Calu3 (cell line): ENCODE measurements at places on chromosomes 13 and 19. TPM values are rescaled to one million over a fixed set of nuclear protein-coding genes. Genes with fewer than 3 reads are reported as not detected.

GRCh38 chr13:30135868-30136267, 171.5 kb downstream of the KATNAL1 start:
- no peak for DNase-seq

DNA sequence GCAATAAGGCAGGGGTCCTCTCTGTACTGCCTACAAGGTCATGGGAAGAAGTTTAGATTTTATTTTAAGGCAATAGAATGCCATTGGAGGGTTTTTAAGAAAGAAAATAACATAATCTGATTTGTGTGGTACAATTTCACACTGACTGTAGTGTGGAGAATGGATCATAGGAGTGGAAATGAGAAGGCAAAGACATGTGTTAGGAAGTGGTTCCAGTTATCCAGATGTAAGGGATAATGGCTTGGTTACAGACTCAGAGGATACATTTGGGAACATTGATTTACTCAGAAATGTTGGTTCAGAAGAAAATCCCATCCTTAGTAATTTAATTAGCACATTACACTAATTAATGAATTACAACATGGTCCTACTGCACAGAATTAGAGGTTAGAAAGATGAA, 788.2 kb downstream of the SLITRK5 start:
- DNase-seq: no peak

GRCh38 chr13:98752467-98753290, at the start of gene SLC15A1:
SLC15A1 (minus strand) TSS chr13:98752672; CDS start chr13:98752598, 74 bp downstream.
- DNase-seq: peak; percentile 20

- DNase-seq: peak; percentile 32
These were observed 18.2 kb downstream of the IL17D start for GRCh38 chr13:20721454-20722357.

DNA sequence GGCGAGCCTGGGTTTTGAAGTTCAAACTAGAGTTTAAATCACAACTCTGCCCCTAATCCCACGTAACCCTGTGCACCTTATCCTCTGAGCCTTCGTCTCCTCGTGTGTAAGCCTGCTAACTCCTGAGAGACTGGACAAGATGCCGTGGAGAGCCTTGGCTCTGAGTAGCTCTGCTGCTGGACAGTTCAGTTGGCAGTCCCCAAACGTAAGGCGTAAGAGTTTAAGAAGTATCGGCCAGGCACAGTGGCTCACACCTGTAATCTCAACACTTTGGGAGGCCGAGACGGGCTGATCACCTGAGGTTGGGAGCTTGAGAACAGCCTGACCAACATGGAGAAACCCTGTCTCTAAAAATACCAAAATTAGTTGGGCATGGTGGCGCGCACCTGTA, 4.7 kb upstream of the CD79A start:
- DNase-seq: no peak

DNA sequence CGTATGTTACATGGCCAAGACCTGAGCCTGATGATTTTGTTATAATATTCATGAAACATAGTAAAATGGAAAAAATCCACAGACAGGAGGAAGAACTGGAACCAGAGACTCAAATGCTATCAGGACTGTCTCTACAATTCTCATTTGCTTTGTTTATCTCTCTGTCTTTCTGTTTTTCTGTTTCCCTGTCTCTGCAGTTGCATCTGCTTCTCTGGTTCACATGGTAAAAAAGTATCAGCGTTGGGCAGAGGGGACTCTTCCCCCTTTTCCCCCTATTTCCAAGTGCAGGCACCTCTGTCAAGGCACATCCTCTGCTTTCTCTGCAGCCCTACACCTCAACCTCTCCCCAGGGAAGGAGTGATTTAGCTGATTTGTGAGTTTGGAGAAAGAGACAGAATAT, 41.2 kb upstream of the VWA8 start:
- DNase-seq: no peak

DNA sequence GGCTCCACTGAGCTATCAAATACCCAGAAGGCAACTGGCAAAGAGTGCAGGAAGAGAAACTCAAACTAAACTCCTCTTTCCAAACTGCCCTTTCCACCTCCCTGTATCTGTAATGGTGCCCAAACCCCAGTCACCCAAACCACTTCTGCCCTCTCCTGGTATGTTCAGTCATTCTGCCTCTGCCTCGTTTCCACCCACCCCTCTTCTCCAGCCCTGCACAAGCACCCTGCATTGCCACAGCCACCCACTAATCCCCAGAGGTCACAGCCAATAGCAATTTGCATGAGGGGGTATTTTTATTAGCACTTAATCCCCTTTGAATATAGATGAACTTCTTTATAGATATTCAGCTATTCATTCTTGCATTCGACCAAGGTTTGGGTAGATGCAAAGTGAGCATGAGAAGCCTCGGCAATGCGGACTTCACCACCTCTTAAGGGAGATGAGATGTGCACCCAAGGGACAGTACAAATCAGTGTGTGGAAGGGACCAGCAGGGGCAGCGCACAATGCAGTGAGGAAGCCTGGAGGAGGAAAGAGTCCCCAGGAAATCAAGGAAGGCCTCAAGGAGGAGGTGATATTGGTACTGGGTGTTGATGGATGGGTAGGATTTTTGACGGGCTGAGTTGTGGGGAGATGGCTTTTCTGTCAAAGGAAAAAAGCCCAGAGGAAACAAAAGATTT, 12.4 kb downstream of the TMEM272 start:
- DNase-seq: no peak

- no peak for DNase-seq
These were observed 211.2 kb upstream of the EDNRB start for GRCh38 chr13:78129823-78130222.

DNA sequence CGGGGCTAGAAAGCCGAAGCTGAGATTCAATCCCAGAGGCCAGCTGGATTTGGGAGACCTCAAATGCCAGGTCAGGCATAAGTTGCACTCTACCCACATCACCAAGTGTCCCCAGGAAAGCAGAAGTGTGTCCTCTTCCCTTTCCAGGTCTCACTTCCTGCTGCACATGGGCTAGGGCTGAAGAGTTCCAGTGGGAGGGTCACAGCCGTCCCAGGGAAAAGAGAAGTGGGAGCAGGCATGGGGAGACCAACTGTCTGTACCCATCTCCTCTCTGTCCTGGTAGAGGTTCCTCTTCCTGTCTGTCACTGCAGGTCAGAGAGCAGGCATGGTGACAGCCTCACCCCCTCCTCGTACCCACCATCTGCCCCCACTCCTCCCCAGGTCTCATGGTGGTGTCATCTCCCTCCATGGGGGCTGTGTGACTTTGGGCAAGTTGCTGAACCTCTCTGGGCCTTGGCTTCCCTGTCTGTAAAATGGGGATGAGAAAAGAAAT, 14.8 kb downstream of the AXL start:
- DNase-seq: no peak

DNA sequence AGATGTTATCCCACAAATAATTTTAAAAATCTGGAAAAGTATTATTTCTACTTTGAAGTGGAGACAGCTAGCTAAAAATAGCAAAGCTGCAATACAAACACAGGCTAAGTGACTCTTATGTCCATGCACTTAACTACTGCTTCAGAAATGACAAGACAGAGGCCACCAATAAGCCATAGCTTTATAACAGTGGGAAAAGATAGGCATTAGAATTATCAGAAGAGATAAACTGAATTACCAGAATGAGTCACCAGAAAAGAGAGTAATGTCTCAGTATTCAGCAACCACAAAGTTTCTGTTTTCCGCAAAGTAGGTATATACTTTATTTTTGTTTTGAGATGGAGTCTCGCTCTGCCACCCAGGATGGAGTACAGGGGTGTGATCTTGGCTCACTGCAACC, 17.1 kb downstream of the CLN5 start:
- no peak for DNase-seq

GRCh38 chr13:110713981-110714796, 689 bp downstream of the ING1 start:
- no peak for DNase-seq

GRCh38 chr19:14748601-14749000, 29.8 kb downstream of the ADGRE2 start:
- no peak for DNase-seq

- DNase-seq: no peak
These were observed 264.0 kb downstream of the TBC1D4 start for GRCh38 chr13:75217949-75218348.

- DNase-seq: no peak
These were observed 1691.7 kb upstream of the PCDH20 start for GRCh38 chr13:63107179-63107943.

DNA sequence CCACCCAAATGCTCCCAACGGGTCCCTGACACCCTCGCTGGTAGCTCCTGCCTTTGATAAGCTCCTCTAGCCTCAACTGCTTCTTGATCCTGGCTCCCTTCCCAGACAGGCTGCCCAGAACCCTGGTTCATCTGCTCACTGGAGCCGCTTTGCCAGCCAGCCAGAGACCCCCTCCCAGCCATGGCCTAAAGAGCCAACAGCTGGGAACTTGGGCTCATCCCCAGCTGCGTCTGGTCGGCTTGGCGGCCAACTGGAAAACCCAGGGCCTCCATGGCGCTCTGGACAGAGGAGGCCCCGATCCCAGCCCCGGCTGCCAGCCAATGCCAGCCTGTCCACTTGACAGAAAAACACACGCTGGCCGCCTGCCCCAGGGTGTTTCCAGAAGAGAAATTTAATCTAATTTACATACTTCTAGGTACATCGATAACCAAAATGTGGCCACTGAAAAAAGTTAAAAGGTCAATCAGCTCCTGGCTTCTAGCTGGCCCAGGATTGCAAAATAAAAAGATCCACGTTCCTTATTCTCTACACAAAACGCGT, 3.0 kb upstream of the AKAP8L start:
- DNase-seq: no peak

- DNase-seq: no peak
These were observed 183.7 kb downstream of the TEX29 start for GRCh38 chr13:111503905-111504695.

DNA sequence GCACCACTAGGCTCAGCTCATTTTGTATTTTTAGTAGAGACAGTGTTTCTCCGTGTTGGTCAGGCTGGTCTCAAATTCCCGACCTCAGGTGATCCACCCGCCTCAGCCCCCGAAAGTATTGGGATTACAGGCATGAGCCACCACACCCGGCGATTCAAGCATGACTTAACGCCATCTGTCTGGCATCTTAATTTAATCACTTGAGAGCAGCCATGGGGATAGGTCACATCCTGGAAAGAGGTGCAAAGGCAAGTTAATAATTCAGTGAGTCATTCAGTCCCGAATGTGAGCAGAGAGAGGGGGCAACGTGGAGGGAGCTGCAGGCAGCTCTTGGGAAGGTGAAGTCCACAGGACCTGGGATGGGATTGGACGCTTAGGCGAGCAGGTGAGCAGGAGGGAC, 31.7 kb upstream of the USP29 start:
- DNase-seq: no peak

- peak; percentile 70 for DNase-seq
These were observed 11.6 kb upstream of the DNMT1 start for GRCh38 chr19:10206226-10206885.

- DNase-seq: no peak
These were observed 86.5 kb downstream of the TSHZ3 start for GRCh38 chr19:31262725-31263191.

DNA sequence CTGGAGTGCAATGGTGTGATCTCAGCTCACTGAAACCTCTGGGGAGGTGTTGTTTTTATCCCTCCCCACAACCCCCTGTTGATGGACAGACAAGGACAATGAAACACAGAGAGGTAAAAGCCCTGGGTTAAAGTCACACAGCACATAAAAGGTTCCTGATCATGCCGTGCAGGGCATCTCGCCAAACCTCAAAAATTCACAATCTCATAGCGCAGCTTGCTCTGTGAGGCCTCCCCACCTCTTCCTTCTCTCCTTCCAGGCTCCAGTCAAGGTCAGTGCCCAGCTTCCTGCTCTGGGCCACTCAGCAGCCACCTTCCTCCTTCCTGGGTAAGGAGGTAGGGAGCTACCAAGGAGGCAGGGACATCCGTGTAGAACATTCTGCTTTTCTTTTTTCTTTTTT, 2.3 kb downstream of the FUT2 start:
- peak; percentile 42 for DNase-seq

DNA sequence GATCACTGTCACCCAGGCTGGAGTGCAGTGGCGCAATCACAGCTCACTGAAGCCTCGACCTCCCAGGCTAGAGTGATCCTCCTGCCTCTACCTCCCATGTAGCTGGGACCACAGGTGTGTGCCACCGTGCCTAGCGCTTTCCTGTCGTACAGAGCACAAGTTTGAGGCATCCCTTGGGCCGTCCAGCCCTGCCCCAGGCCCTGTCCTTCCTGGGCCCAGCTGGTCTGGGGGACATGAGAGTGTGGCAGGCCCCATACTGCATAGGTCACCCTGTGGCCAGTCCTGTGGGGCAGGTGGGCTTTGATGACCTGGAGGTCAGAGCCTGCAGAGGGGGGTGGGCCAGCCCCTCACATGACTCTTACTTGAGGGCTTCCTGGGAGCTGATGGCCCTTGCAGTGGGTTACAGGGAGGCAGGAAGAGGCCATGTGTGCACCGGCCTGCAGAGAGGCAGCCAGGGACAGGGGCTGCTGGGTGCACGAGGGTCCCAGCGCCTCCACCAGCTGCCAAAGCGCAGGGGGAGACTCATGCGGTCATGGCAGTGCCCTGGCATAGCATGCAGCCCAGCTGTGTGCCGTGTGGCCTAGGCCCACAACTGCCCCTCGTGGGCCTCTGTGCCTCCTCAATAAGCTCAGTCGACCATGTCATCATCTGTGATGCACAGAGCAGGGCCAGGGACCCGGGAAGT, 61.4 kb downstream of the KDM4B start:
- DNase-seq: no peak

DNA sequence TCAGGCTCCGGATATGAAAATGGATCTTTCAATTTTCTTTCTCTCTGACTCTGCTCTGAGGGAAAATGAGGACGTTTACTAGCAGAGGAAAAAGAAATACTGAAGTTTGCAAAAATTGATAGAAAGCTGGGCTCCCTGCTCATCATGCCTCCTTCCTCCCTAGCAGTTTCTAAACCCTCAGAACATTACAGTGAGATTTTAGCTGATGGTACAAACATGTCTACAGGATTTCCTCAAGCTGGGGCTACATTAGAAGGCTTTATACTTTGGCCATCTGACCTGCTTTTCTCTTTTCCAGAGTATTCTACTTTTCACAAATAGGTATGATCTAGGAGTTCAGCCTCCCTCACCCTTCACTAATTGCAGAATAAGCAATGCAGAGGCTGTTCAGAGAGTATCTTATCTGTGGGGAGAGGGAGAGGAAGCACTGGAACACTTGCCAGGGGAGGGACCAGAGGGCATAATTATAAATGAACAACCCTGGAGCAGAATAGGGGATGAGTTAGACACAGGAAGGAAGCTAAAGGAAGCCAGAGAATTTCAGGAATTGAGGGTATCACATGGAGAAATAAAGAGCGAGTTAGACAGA, 30.0 kb downstream of the CEACAM1 start:
- no peak for DNase-seq

The ADGRE3 gene
- not detected in 2 replicates for total RNA-seq

The DNAAF3 gene
- total RNA-seq: 10.3 and 13.1 TPM in 2 replicates

The SLC15A1 gene
- 0.99 and 1.7 TPM in 2 replicates for total RNA-seq

The PPM1N gene
- 5.0 and 6.8 TPM in 2 replicates for total RNA-seq

The FRY gene
- 3.2 and 6.2 TPM in 2 replicates for total RNA-seq

The ZNF557 gene
- total RNA-seq: 6.3 and 7.8 TPM in 2 replicates

The CPB2 gene
- not detected in 2 replicates for total RNA-seq

The TEX101 gene
- not detected in 2 replicates for total RNA-seq

The SOX1 gene
- total RNA-seq: not detected in 2 replicates

The UTP14C gene
- 12.4 and 13.6 TPM in 2 replicates for total RNA-seq

The U2AF1L4 gene
- 15.1 and 16.2 TPM in 2 replicates for total RNA-seq

The PABPC3 gene
- total RNA-seq: 0.15 and 0.28 TPM in 2 replicates

The OBI1 gene
- 5.9 and 6.1 TPM in 2 replicates for total RNA-seq

The ZNF573 gene
- total RNA-seq: 10.1 and 16.8 TPM in 2 replicates
